ENCODE measurements at places on chromosomes 7 and 10.

DNA sequence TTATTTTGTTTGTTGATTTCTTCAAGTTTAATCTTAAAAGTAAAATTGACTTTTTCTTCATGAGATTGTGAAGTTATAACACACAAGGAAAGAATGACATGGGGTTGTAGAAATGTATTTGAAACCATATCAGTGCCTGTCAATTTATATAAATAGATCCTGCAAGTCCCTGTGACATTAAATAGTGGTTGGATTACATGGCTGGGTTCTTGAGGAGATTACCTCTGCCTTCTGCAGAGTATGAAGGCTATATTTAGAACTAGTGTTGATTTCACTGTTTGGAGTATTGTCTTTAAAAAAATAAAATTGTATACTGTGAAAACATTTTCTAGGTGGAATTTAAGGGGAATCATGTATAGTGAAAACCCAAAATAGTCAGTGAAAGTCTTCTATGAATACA, 385.8 kb upstream of the SMIM30 start:
- DNase-seq, result no peak

GRCh38 chr7:70622936-70623335, 509.0 kb upstream of the GALNT17 start:
- no peak for DNase-seq

DNA sequence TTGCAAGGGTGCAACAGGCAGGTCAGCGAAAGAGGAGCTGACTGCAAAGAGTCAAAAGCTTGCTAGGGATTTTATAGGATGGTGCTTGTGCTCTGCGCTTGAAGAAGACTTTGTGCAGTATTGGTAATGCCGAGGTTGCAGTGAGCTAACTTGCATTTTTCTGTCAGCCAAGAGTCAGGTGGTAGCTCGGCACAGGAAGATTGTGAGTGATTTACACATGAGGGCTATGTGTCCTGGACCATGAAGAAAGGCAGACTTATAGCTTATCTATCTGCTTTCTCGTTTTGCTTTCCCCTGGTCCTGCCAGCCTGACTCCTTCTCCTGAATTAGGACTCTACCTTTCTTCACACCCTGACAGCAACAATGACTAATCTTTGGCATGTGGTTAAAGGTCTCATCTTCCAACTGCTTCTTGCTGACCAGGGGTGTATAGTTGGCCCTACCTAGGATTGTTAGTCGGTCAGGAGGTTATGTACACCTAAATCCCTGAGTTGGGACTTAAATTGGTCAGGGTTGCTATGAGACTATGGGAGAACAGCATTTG, 4.1 kb upstream of the SYPL1 start:
- no peak for DNase-seq

DNA sequence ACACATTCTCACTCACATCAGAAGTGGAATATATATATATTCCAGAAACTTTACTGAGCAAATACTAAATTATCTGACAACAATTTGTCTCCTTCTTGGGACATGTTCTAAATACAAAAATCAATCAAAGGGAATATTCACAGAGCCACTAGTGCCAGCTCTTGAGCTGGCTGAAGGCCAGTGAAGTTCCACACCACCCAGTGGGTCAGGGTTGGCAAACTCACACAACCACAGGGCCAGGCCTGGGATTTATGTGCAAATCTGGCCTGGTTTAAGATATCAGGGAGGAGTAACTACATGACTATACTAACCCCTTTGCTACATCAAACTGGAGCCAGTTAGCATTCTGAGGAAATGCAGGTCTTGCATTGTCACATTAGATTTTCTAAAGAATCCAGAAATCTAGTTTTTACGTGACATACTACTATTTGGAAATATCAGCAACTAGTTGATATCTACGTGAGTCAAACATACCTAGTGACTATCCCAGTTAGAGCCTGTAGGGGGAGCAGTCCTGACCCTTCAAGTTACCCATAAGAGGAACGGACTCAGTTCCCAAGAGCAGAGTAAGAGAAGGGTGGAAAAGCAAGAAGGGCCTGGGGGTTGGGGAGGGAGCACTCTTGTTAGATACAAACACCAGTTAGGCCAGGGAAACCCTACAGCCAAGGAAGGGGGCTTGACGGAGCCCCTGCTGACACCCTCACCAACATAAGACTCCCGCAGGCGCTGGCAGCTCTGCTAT, 600.4 kb downstream of the KCNMA1 start:
- DNase-seq, result no peak
